ENCODE measurements at places on chromosomes 5 and 9. TPM values are rescaled to one million over a fixed set of nuclear protein-coding genes. Genes with fewer than 3 reads are reported as not detected.

The SMARCA2 gene
- 81.7 TPM for total RNA-seq

The CDH9 gene
- not detected for total RNA-seq

The PCDHGA4 gene
- total RNA-seq, result 0.48 TPM

The EGR1 gene
- 35.1 TPM for total RNA-seq

The PCDHGB2 gene
- 1.2 TPM for total RNA-seq

The SLC4A9 gene
- total RNA-seq, result 0.08 TPM

The ZSWIM6 gene
- total RNA-seq, result 6.3 TPM

The VDAC1 gene
- 154 TPM for total RNA-seq

The PCDHGC5 gene
- 1.0 TPM for total RNA-seq

The ST8SIA4 gene
- 1.4 TPM for total RNA-seq

The ADRB2 gene
- total RNA-seq, result 2.8 TPM

DNA sequence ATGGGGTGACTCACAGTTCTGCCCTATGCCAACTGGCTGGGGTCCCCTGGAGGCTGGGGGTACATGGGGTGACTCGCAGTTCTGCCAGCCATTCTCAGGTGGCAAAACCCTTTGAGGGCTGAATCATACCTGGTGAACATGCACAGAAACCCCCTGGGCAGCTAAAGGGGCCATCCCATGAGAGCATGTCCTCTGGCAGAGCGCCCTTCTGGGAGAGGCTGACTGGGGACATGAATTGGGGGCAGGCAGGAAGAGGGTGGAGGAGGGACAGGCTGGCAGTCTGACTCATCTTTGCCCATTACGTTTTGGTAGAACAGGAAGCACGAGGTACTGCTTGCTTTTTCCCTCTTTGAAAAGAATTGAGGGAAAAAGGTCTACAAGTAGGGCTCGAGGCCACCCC, 16.7 kb downstream of the TRAF1 start:
- peak; percentile 57 for ATAC-seq

DNA sequence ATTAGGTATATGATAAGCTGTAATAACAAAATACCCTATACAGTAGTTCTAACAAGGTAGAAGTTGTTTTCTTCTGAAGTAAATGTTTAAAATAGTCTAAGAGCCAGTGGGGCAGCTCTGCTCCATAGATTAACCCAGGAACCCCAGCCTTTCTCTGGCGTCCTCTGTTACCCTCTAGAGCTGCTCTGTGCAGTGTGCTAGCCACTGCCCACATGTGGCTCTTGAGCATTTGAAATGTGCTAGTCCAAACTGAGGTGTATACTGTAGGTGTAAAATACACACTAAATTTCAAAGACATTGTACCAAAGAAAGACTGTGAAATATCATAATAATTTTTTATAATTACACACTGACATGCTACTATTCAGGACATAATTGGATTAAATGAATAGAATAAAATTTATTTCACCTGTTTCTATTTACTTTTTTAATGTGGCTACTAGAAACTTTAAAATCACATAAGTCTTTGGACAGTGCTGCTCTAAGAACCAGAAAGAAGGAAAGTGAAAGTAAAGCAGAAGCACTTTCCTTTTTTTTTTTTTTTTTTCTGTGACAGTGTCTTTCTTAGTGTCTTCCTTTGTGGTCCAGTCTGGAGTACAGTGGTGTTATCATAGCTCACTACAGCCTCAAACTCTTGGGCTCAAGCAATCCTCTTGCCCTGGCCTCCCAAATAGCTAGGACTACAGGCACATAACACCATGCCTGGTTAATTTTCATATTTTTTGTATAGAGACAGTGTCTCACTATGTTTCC, 39.3 kb downstream of the RAI14 start:
- ATAC-seq, result no peak

- ATAC-seq, result no peak
Observed at GRCh38 chr9:112809906-112810305, 59.3 kb downstream of the SNX30 start.

GRCh38 chr5:112121258-112121657, 297.8 kb downstream of the EPB41L4A start:
- no peak for ATAC-seq

DNA sequence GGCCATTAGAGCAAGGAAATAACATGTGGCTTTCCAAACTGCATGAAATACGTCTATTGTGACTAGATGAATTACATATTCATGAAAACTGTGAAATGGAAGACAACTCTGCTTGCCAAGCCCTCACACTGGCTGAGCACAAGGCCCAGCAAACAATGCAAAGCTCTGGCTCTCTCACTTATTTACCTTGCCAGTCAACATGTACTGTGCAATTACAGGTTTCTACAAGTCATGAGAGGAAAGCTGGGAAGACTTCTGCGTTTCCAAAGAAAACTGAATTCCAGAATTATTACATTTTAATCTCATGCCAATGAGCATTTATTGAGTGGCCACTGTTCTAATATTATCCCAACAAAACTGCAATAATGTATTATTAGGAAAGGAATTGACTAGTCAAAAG, 12.1 kb upstream of the C5orf63 start:
- ATAC-seq, result no peak

DNA sequence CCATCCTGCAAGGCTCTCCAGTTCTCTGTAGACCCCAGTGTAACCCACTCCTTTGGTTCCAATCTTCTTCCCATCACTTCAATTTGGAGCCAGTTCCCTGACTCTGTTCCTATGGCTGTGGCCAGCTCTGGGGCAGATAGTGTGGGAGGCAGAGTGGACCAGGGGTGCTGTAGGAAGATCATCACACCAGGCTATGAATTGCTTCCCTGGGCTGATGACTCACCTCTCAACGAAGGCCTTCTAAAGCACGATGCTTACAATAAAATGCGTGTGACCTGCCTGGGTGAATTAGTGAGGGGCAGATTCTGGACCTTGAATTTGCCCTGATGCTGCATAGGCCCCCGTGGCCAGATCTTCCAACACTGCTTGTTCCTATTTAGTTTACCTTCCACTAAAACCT, 289.7 kb downstream of the FBXL7 start:
- ATAC-seq, result no peak

All from esophagus mucosa (tissue), 1 donor.